ENCODE measurements at places on chromosomes 6 and 20.

DNA sequence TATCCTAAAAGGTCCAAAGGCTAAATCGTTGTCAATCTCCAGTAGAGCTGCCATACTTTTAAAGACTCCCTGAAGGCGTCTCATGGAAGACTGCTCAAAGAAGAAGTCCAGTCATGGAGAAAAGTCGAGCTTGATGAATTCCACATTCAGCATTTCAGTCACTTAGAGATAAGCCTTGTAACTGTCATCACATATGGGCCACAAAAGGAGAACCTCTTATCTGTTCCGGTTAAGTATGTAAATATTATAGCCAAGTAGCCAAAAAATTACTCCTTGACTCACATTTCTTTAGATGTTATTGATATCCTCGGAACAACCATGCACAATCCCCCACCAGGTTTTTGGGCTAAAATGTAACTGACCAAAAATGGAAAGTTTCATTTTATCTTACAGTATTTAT, 9.8 kb upstream of the CNKSR3 start:
- no peak for DNase-seq

GRCh38 chr6:71345476-71346333, 57.1 kb downstream of the OGFRL1 start:
- no peak for DNase-seq

- peak; percentile 57 for DNase-seq
Measured at GRCh38 chr6:149454346-149454848, 30.4 kb downstream of the ZC3H12D start.

- no peak for DNase-seq
Measured at GRCh38 chr6:168165891-168166290, 86.9 kb upstream of the FRMD1 start.

DNA sequence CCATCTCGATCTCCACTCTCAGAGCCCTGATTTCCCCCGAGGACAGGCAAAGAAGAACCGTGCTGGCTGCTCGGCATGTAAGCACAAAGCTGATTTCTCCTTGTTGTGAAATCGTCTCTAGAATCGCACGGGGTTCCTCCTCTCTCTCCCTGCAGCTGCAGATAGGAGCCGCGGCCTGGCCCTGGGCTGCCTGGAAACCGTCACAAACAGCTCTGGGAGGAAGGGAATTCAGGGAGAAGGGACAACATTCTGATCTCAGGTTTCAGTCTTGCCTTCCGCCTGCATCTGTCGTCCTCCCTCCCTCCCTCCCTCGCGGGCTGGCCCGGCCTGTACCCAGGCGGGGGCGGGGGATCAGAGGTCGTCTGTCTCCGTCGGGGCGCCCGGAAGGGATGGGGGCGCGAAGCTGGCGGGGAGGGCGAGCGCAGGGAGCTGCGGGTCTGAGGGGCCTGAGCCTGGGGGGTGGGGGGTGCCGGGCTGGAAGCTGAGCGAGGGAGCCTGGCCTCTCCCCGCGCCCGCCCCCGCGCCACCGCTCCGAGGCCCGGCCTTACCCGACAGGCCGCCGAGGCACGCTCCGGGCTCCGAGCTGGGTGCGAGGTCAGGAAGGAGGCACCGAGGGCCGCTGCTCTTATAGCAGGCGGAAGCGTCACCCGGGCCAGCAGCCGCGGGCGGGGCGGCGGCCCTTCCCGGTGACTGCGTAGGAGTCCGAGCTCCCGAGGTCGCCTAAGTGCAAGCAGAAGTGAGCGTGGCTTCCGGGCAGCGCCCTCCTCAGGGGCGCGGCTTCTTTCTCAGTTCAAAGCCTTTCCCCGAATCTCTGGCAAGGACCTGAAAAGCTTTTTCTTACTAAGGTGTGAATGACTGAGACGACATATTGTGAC, at the start of gene SERPINB1:
SERPINB1 (minus strand) TSS at position 600 of the 875 bp plus-strand sequence. CDS start 1,277 bp downstream, outside the sequence.
- peak; percentile 72 for DNase-seq

DNA sequence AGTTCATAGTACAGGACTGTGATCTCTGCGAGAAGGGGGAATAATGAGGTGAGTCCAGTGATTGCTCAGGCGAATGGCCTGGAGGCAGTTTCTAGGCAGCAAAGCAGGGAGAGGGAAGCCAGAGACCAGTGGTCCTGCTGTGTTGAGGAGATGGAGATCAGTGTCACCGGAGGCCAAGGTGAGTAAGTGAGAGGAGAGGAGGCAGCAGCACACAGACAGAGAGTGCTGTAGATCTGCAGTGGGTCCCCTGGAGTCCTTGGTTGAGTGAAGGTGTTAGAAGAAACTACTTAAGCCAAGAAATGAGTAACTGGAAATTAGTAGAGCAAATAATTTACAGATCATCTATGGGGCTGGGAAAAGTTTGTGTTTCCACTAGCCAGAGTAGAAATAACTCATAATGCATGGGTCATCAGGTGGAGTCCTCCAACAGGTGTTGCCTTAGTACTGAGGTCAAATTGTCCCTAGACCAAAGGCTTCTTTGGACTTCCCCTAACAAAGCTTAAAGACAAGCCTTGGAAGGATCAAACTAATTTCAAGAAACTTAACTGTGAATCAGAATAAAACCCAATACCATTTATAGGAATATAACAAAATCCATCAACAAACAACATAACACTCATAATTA, 13.6 kb downstream of the HEBP2 start:
- no peak for DNase-seq

DNA sequence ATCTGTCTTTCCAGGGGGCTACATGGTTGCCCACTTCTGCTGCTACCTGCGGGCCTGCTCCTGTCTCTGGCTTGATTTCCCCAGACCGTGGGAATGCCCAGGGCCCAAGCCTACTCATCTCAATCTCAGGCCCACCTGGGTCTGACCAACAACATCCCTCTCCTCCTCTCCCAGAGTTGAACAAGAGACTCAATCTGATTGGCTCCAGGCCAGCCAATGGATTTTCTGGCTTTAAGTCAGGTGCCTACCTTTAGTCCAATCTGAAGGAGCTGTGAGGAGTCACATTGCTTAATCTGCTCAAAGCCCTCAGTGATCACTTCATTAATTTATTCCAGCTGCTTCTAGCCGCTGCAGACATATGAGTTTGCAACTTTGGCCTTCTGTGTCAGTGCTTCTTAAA, 162.4 kb upstream of the KCNG1 start:
- DNase-seq: no peak

GRCh38 chr20:34511891-34512265, 4.3 kb upstream of the DYNLRB1 start:
- DNase-seq: no peak

GRCh38 chr6:169589699-169590257, 112.1 kb downstream of the WDR27 start:
- no peak for DNase-seq

DNA sequence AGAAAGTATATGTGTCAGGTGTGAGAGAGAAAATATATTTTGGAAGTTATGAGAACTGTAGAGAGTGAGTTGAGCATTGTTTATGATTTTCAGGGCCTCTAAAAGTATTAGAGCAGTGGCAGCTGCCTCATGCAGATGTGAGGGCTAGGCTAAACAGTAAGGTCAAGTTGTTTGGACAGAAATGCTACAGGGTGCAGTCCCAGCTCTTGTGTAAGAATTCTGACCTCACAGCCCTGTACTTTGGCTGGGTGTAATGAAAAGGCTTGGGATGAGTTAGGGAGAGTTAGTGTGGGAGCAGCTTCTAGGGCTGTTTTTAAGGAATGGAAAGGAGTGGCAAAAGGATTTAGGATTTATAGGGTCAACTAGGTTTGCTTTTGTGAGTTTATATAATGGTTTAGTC, 764.8 kb upstream of the ADGRB3 start:
- no peak for DNase-seq

- no peak for DNase-seq
Measured at GRCh38 chr20:49097159-49097558, 51.0 kb downstream of the CSE1L start.
